MCF 10A (cell line): ENCODE measurements at places on chromosomes 4 and X.
A peak's percentile ranks its signal among the peaks of the same experiment; 100 is the strongest.

DNA sequence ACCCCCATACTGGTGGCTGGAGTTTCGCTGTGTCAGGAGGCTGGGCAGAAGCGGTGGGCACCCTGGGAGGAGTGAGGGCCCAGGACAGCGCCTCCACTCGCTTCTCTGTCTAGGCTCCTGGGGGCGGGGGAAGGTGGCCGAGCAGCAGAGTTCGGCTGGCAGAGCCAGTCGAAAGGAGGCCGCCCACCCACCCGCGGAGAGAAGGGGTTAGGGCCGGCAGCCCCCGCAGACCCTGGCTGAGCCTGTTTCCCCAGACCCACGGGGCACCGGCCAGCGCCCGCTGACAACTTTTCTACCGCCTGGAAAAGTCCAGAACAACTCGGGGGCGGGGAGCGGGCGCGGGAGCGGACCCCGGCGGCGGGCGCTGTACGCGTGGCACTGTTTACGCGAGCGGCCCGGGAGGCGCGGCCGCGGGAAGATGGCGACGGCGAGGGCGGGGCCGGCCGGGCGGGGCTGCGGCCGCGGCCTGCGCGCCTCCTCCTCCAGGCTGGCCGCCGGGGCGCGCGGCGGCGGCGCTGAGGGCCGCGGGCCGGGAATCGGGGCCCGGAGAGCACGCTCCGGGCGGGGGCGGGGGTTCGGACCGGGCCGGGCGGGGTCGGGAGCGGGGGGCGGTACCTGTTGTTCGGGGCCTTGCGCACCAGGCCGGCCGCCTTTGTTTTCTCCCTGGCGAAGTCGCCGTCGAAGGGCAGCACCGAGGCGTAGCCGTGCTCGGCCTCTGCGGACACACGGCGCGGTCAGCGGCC, 628 bp downstream of the MXD4 start:
- DNase-seq: peak; percentile 38

- DNase-seq: no peak
These were observed 1648.0 kb downstream of the STIM2 start for GRCh38 chr4:28508636-28509035.

DNA sequence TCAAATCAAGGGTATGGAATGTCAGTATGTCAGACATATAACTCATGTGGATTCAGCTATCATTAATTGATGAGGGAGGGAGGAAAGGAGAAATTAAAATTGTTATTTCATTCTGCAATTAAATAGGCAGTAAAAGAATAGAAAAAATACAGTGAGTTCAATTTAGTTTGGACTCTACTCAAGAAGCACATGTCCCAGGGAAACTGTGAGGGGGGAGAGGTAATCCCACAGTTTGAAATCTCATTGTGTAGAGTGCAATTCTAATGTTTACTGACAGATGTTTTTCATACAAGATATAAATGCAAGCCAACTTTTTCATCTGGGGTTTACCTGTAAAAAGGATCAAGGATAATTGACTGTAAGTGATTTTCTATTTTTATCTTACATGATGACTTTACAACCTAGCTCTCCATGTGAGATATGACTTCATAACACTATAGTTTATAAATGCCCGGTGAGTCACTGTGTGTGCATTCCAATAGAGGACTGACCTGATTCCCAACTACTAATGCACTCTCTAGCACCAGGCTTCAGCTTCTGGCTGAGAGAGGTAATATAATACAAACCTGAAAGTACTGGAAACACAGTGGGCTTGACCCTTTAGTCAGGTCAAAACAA, 35.2 kb upstream of the SCD5 start:
- peak; percentile 24 for DNase-seq

GRCh38 chr4:54661686-54662085, 3.9 kb downstream of the KIT start:
- peak; percentile 87 for DNase-seq

- peak; percentile 76 for DNase-seq
These were observed 7.0 kb downstream of the SFRP2 start for GRCh38 chr4:153781717-153782416.
